ENCODE measurements at places on chromosomes 11 and 22.

DNA sequence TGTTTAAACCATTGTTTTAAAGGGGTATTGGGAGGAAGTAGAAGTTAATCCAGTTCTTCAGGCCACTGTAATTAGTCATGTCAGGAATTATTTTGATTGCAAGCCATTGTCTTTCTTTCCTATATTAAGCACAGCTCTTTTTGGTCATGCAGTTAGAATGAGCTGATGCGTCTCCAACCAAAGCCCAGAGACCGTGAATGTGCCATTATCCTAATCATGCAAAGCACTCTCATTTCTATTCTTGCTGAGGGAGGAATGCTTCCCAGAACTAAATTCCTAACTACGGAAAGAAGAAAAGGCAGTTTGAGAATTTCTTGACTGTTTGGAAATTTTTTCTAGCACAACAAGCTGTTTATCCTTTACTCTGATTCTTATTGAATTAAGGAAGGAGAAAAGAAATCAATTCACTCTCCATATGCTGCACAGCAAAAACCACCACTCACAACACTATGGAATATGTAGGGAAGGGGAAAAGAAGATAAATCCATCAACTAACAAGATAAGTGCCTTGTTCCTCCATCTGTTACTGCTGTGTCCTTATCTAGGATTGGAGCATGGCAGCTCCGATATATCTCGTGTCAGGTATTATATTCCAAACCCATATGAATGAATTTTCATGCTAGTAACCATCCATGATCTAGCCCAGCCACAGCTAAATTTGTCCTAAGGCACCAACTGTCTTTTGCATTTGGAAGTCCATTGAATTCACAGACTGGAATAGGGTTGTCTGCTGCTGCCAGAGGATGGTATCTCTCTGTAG is 70.8 kb downstream of the NTM start:
- DNase-seq: no peak

- DNase-seq: peak; percentile 83
Observed at GRCh38 chr11:58577555-58578135, 1.2 kb upstream of the ZFP91 start.

DNA sequence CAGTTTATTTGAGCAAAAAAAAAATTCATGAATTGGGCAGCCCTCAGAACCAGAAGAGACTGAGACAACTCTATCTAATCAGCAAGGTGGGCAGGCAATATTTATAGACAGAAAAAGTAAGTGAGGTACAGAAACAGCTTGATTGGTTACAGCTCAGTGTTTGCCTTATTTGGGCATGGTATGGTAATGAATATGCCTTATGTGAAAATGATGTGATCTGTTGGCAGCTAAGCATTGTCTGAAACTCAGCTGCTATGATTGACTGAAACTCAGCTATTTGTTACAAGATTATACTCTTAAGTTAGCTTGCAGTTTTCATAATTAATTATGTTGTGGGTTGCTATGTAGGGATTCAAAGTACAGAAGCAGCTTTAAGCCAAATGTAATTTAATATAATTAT is 127.6 kb downstream of the CNTN5 start:
- no peak for DNase-seq

DNA sequence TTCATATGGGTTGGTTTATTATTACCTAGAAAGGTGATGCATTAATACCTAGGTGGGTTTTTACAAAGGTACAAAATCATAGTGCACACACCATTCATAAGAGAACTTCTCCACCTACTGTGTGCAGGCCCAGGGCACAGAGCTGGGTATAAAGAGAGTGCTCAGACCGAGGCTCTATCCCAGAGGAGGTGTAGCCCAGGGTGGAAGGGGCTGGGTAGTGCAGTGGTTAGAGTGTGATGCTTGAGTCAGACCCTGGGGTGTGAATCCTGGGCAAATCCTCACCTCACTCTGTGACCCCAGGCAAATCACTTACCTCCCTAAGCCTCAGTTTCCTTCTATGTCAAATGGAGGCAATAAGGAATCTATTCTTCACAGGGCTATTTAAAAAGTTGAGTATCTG is 32.2 kb downstream of the PARVG start:
- no peak for DNase-seq

DNA sequence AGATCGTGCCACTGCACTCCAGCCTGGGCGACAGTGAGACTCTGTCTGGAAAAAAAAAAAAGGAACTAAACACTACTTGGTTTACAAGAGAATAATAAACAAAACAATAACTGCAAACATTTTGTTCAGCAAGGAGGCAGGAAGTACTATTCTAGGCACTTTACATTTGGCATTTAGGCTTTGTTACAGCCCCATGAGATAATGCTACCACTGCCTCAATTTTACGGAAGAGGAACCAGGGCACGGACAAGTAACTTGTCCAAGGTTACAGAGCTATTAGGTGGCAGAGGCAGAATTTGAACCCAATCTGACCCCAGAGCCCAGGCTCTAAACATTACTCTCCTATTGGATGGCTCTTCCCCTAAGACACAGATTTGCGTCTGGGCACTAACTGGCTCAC is 108.7 kb upstream of the AKIP1 start:
- DNase-seq: no peak

- DNase-seq: no peak
Observed at GRCh38 chr11:67648796-67649613, 1.5 kb downstream of the ACY3 start.

DNA sequence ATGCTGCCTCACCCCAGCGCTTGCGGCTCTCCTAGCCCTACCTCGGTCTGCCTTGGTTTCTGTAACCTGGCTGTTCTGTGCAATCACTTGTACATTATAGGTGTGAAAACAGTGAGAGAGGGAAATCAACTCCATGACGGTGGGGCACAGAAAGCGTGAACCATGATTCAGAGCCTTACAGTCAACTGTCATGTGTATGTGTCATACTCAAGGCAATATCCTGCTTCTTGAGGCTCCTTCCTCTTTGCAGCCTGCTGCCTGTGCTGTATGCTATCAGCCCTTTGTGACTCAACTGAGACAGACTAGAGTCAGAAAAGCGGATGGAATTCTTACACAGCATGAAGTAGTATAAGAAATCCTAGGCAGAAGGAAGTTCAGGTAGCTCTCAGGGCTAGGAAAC is 2.1 kb downstream of the NRIP3 start:
- DNase-seq: peak; percentile 67

GRCh38 chr11:105911454-105911853 is 110.6 kb downstream of the MSANTD4 start:
- no peak for DNase-seq

DNA sequence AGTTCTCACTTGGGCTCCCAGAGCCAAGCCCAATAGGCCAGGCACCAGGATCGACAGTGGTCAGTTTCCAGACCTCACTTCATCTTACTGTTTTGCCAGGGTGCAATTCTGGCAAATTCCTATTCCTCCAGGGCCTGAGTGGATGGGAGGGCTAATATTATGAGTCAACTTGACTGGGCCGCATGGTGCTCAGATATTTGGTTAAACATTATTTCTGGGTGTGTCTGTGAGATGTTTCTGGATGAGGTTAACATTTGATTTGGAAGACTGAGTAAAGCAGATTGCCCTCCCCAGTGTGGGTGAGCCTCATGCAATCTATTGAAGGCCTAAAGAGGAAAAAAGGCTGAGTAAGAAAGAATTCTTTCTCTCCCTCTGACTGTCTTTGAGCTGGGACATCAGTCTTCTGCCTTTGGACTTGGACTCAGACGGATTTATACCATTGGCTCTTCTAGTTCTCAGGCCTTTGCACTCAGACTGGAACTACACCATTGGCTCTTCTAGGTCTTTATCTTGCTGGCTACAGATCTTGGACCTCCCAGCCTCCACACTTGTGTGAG is 132.9 kb upstream of the ZBED5 start:
- no peak for DNase-seq

- no peak for DNase-seq
Observed at GRCh38 chr22:50199829-50200460, 866 bp upstream of the SELENOO start.

GRCh38 chr22:33049119-33049729 is 9.0 kb downstream of the SYN3 start:
- peak; percentile 75 for DNase-seq

GRCh38 chr22:42909363-42910058 is 52.4 kb upstream of the ARFGAP3 start:
- DNase-seq: no peak

- no peak for DNase-seq
Observed at GRCh38 chr11:5831196-5831829, 10.4 kb downstream of the OR52E6 start.

DNA sequence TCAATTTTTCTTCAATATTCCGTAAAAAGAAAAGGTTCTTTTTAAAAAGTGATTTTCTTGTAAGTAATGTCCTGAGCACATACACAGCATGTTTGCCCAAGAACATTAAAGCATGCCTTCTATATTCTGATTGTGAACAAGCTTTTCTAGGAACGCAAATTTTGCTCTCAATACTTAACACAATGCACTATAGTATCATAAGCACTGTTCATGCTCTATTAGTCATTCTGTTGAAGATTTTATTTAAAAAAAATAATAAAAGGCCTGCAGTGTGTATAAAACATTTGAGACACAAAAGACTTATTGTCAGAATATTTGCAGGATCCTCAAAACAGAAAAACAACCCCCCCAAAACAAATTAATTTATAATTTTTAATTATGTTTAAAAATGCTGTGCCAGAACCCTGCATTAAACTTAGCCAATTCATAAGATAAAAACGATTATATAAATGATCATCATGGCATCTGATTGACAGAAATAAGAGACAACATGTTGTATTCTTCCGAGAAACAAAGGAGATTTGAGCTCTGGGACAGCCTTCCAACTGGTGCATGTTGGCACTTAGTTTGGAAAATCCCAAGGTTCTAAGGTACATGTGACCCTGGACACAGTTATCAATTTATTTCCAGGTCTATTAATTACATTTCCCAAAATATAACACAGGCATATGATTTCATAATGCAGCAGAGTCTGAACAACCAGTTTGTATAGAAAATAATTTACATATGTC is 13.1 kb downstream of the MTMR2 start:
- DNase-seq: no peak

GRCh38 chr22:46366327-46366731 is 30.8 kb downstream of the TRMU start:
- no peak for DNase-seq

DNA sequence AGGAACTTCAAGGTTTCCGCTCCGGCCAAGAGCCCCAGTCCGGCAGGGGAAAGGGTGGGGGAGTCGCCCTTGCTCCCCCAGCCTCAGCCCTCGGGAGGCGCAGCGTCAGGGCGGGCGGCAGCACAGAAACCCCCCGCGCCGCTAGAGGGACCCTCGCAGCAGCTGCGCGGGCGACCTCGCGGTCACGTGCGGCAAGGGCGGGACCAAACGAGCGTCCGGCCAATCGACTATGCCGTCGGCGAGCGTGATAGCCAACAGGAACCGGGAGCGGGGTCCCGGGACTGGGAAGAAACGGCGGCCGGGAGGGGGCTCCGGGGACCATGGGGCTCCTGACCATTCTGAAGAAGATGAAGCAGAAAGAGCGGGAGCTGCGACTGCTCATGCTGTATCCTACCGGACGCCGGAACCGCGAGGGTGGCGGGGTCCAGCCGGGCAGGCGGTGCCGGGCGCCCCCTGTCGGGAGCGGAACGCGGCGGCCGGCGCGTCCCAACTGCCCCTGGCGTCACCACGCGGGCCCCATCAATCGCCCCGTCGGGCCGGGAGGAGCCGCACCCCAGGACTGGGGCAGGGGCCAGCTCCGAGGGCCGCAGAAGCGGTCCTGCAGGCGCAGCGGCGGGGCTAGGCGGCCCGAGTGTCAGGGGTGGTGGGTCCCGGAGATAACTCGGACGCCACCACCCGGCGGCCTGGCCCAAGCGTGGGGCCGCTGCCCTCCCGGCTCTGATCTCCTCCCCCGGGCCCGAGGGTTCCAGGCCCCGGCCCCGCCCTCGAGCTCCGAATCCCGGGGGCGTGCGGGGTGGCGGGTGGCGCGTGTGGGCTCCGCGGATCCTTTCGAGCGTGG is at the start of gene ARL2:
ARL2 (plus strand) TSS at position 273 of the 838 bp plus-strand sequence; CDS start at position 321, 48 bp downstream.
- DNase-seq: peak; percentile 91

- DNase-seq: no peak
Observed at GRCh38 chr11:122019908-122020694, 95.9 kb downstream of the BLID start.

DNA sequence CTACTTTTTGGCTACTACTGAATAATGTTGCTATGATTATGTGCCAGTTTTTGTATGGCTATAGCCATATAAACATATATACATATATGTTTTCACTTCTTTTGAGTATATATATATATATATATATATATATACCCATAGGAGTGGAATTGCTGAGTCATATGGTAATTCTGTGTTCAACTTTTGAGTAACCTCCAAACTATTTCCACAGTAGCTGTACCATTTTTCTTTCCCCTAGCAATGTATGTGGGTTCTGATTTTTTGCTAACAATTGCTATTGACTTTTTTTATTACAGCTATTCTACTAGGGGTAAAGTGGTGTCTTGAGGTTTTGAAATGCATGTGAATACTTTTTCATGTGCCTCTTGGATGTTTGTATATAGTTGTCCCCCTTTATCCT is 30.4 kb downstream of the CBL start:
- DNase-seq: no peak

DNA sequence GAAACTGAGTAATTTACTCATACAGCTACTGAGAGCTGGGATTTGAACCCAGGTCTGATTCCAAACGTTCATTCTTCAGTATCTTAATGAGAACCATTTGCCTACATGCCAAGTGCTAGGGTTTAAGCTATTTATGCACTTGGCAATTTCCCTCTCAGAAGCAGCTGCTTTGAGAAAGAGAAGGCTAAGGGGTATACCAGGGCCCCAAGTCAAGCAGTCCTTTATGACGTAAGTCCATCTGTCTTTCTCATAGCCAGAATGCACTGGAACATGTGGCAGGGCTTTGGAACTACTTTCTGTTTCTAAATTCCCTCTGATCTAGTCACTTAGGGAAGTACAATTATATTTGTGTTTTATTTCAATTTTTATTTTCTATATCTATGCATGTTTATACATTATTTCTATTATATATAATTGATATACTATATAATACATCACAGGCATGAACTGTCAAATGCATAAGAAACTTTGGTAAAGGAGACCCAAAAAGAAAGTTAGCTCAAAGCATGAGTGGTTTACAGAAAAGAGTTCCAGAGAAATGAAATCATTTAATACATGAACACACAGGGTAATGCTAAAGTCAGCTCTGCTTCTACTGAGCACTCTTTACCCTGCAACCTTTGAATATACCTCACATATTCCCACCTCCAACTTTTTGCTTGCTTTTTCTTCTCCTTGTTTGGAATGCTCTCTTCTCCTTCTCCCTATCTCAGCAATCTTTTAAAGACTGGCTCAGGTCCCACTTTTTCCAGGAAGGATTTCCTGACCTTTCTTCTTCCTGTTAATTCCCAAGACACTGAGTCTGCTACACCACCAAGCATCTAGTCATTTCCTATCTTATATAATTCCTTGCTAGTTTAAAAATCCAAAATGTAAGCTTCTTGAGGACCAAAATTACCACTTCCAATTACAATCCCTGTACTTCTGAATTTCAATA is 80.5 kb upstream of the GDPD4 start:
- DNase-seq: no peak
